CD4-positive, alpha-beta T cell treated with Interleukin-12 subunit alpha and Interleukin-12 subunit beta, for 1 hour (primary cell): ENCODE measurements at places on chromosomes 2 and 18.

DNA sequence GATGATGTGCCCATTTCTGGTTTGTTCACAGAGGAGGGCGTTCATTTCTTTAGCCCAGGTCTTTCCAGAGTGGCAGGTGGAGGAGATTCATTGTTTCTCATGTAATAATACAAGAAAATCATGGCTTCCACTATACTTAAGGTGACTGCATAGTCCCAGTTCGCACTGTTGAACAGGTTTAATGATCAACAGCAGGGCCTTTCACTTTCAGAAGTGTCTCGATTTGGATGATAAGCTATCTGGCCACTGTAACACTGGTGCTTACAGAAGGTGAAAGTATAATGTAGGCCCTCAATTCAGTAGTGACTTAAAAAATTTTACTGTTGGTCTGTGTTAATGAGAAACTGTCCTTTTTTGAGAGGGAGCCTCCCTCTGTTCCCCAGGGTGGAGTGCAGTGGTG, 1.4 kb downstream of the RMC1 start:
- peak; percentile 39 for DNase-seq

DNA sequence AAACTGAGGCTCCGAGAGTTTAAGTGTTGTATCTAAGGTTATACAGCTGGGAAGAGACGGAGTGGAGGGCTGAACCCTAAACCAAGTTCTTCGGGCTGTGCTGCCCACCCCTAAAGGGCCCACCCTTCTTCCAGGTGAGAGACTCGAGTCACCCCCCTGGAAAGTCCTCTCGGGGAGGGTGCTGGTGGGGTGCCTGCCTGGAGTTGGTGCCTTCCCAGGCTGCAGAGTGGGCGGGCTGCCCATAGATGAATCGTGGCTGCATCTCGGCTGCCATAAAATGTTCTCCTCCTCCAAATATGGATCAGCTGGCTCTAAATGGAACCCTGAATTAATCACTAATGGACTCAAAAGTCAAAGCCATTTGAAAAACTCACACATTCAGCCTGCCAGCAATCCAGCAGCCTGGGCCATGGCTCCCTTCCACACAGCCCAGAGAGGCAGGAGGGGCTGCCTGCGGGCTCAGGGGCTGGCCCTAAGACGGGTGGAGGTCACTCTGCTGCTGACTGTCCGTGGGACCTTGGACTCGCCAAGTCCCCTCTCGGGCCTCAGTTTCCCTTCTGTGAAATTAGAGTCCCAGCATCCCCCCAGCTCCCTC, 7.7 kb downstream of the CIB4 start:
- no peak for DNase-seq

GRCh38 chr2:234919711-234920110, 32.1 kb upstream of the SH3BP4 start:
- no peak for DNase-seq

GRCh38 chr18:24613896-24614640, 153.6 kb downstream of the HRH4 start:
- DNase-seq: no peak

GRCh38 chr2:5695654-5696403, 3.6 kb downstream of the SOX11 start:
- DNase-seq: no peak

GRCh38 chr2:239588451-239589269, 187.8 kb upstream of the HDAC4 start:
- DNase-seq: no peak

- peak; percentile 51 for DNase-seq
Observed at GRCh38 chr2:137865954-137866540, 98.2 kb upstream of the HNMT start.

GRCh38 chr2:39399570-39399969, 37.5 kb downstream of the MAP4K3 start:
- DNase-seq: no peak

GRCh38 chr2:41709702-41710599, 337.9 kb upstream of the PKDCC start:
- DNase-seq: no peak

DNA sequence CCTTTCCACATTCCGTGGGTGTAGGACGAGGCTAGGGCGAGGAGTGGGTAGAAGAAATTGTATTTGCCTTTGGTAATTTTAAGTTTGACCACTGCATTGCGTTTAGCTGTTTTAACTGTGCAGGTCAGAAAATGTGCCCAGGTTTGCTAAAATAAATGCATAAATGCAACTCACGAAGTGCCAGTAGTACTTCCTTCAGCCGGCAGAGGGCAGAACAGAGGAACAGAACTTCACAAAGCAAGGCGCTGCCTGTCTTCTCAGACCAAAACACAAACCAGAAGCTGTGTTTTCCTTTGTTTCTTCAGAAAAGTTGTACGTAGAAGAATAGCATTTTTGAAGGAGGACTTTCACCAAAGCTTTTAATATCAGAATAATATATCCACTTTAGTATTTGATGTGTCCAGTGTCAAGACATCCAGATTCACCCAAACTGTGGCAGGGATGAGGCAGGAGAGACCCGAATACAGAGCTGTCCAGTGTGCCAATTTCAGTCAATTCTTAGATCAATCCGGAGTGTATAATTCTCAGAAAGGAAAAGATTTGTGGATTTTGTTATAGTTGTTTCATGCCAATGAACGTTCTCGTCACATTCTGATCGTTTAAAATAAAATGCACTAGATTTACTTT, 348.6 kb downstream of the DLGAP1 start:
- DNase-seq: peak; percentile 52

DNA sequence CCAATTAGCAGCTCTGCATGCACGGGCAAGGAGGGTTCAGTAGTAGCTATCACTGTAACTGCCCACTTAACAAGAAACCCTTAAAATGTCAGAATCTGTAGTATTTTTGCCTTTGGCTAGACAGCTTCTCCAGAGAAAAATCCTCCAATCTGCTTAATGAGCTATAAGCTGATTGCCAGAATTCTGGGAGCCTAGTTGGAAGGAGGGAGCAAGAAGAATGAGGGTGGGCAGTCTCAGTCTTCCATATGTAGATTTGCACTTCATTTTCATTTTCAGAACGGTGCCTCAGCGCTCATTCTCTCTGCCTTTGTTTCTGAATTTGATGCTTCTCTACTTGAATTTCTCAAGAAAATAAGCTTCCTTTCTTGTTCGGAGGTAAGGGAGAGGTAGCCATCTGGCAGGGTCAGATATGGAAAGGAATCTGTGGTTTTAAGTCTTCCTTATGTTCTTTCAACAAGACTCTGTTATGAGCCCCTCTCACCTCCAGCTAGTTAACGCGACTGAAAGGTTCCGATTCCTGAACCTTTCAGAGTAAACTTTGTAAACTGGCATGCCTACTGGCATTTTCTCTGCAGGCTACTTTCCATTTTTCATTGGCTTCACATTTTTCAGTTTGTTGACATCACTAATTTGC, 53.5 kb downstream of the HNRNPLL start:
- no peak for DNase-seq

- no peak for DNase-seq
Observed at GRCh38 chr2:9074930-9075329, 71.4 kb upstream of the MBOAT2 start.
